Upper lobe of left lung (tissue), 6 donors: ENCODE measurements at places on chromosomes 5 and 9. TPM values are rescaled to one million over a fixed set of nuclear protein-coding genes. Genes with fewer than 3 reads are reported as not detected.

DNA sequence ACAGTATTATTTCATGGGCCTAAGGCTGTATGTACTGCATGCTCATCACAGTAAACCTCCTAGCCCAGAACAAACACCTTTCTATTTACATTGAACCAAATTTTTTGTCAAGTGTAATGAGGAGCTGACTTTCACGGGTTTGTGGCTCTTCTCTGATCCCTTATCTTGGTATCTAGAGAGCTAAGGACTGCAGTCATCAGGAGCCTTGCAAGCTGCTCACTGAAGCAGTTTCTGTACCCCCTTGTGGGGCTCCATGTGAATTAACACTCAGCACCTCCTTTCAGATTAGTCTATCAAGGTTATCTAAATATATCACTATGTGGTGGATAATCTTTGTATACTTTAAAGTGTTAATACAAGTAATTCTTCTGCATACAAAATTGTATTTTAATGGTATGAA lies 108.2 kb downstream of the AUH start:
- H3K27me3 ChIP-seq = no peaks in the 10 kb centered on the region
- no peak overlapping the region for H3K4me3 ChIP-seq
- no peaks in the 10 kb centered on the region for H3K36me3 ChIP-seq
- no peak overlapping the region for H3K27ac ChIP-seq
- H3K4me1 ChIP-seq = no peaks in the 10 kb centered on the region
- DNase-seq = no peak

AMACR gene
- total RNA-seq = 13.3 TPM

GRCh38 chr5:162391833-162392232 lies 324.3 kb downstream of the GABRG2 start:
- no peak overlapping the region for H3K4me3 ChIP-seq
- H3K4me1 ChIP-seq = no peaks in the 10 kb centered on the region
- H3K27me3 ChIP-seq = no peaks in the 10 kb centered on the region
- no peaks in the 10 kb centered on the region for H3K36me3 ChIP-seq
- H3K27ac ChIP-seq = no peak overlapping the region
- no peak for DNase-seq

- DNase-seq = peak; percentile 72
- H3K36me3 ChIP-seq = no peaks in the 10 kb centered on the region
- H3K4me3 ChIP-seq = no peak overlapping the region
- peaks cover 4% of the 10 kb centered on the region for H3K4me1 ChIP-seq
- H3K27me3 ChIP-seq = no peaks in the 10 kb centered on the region
Measured at GRCh38 chr5:170681013-170681433, 102.5 kb upstream of the GABRP start.

GRCh38 chr5:38843665-38844064 lies 2.1 kb upstream of the OSMR start:
- no peak overlapping the region for H3K4me3 ChIP-seq
- peak overlapping the region; percentile 95 for H3K27ac ChIP-seq
- DNase-seq = no peak
- no peaks in the 10 kb centered on the region for H3K27me3 ChIP-seq

DNA sequence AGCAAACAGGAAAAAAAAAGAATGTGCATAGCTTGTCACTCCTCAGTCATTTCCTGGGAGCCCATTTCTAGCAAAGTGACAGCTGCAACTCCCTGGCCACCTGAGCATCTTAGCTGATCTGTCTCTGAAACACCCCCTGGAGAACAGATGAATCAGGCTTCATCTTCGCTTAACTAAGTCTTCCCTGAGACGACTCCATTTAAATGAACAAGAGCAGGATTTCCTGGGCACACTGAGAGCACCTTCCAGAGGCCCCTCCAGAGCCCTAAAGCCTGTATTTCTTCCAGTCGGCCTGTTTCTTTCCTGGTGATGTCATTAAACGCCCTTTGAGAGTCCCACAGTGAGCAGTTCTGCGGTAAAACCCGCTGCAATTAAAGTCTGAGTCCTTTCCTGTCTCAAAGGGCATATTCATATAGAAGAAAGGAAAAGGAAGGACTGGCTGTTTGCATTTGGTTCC lies 13.9 kb downstream of the TGFBI start:
- H3K27ac ChIP-seq = no peak overlapping the region
- H3K4me1 ChIP-seq = no peaks in the 10 kb centered on the region
- no peak for DNase-seq
- no peak overlapping the region for H3K4me3 ChIP-seq

GRCh38 chr9:83544002-83544698 lies 5.9 kb upstream of the FRMD3 start:
- H3K27me3 ChIP-seq = no peaks in the 10 kb centered on the region
- no peaks in the 10 kb centered on the region for H3K36me3 ChIP-seq
- H3K27ac ChIP-seq = no peak overlapping the region
- DNase-seq = peak; percentile 28
- peaks cover under 1% of the 10 kb centered on the region for H3K4me1 ChIP-seq
- H3K4me3 ChIP-seq = no peak overlapping the region

N4BP3 gene
- 6.9 TPM for total RNA-seq

DNA sequence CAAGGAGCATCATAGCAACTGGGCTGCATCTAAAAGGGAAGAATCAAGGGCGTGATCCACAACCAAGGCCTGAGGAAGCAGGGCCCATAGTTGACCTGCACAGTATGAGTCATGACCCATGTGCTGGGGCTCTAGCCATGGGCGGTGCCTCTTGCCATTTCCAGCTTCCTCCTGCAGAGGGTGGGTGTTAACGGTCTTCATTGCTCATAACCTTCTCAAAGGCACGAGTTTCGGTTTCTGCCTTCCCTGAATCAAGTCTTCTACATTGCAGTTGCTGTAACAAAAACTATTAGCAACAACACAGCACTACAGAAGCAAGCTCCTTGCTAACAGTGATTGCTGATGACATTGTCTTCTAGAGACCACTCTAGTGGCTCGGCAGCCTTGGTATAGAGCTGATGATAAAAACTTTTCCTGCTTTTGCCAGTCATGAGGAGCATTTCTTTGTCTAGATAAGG lies 66.9 kb downstream of the CTSL start:
- H3K27me3 ChIP-seq = no peaks in the 10 kb centered on the region
- no peak for DNase-seq
- peaks cover 3% of the 10 kb centered on the region for H3K4me1 ChIP-seq
- H3K27ac ChIP-seq = peak overlapping the region; percentile 72

- no peaks in the 10 kb centered on the region for H3K4me1 ChIP-seq
- DNase-seq = no peak
- H3K27ac ChIP-seq = no peak overlapping the region
- H3K4me3 ChIP-seq = no peak overlapping the region
Measured at GRCh38 chr5:160049099-160049498, 40.2 kb downstream of the TTC1 start.
